Lung (tissue), 17 donors: ENCODE measurements at places on chromosomes 2 and 18. TPM values are rescaled to one million over a fixed set of nuclear protein-coding genes. Genes with fewer than 3 reads are reported as not detected.

The EVA1A gene
- polyA plus RNA-seq = 30.1 TPM

- peaks cover 24% of the 10 kb centered on the region for H3K4me1 ChIP-seq
- no peaks in the 10 kb centered on the region for H3K36me3 ChIP-seq
- H3K27me3 ChIP-seq = no peaks in the 10 kb centered on the region
- H3K27ac ChIP-seq = no peak overlapping the region
- peak; percentile 22 for DNase-seq
Observed at GRCh38 chr2:51013933-51014526, 17.9 kb downstream of the NRXN1 start.

GRCh38 chr2:37669446-37669845, 2.0 kb downstream of the CDC42EP3 start:
- H3K4me1 ChIP-seq = no peaks in the 10 kb centered on the region
- H3K4me3 ChIP-seq = peak overlapping the region; percentile 29
- H3K36me3 ChIP-seq = peaks cover 8% of the 10 kb centered on the region
- H3K27me3 ChIP-seq = no peaks in the 10 kb centered on the region
- H3K27ac ChIP-seq = no peak overlapping the region

The CABLES1 gene
- 10.3 TPM for polyA plus RNA-seq

The SATB2 gene
- 0.47 TPM for polyA plus RNA-seq

The TMEM247 gene
- polyA plus RNA-seq = not detected

DNA sequence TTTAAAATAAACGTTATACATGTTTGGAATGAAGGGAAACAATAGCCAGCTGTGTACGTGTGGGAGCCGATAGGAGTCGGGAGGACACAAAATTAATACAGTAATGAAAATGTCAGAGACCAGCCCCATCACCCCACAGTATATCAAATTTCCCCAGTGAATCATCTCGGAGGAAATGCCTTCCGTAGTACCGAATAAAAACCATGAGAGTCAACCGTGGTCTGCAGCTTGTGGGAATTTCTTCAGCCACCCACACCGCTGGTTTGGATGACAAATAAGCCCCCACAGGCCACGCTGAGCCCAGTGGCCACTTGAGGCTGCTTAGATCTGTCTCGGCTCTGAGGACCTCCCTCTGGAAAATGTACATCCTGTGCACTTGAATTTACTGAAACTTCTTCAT, 133.7 kb downstream of the COL6A3 start:
- H3K36me3 ChIP-seq = no peaks in the 10 kb centered on the region
- no peak overlapping the region for H3K4me3 ChIP-seq
- H3K27me3 ChIP-seq = no peaks in the 10 kb centered on the region
- no peak overlapping the region for H3K27ac ChIP-seq
- H3K4me1 ChIP-seq = no peaks in the 10 kb centered on the region

DNA sequence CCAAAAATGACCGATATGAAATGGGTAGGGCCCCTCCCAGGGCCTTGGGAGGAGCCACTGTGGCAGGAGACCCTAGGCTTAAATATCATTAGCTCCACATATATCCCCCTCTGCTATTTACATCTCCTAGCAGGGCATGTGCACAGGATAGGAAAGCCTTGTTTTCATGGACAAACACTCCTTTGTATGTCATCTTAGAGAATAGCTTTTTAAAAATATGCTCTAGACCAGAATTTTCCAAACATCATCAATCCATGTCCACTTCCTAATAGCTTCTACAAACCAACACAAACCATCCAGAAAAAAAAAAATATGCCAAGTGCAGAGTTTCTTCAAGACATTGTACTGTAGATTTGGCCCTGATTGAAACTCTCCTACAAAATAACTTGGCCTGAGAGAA, 10.8 kb downstream of the DAPL1 start:
- peaks cover 13% of the 10 kb centered on the region for H3K4me1 ChIP-seq
- no peak overlapping the region for H3K27ac ChIP-seq
- H3K27me3 ChIP-seq = no peaks in the 10 kb centered on the region

The RNASEH1 gene
- 17.3 TPM for polyA plus RNA-seq

The FBXO48 gene
- 0.52 TPM for polyA plus RNA-seq

The CNPPD1 gene
- 60.1 TPM for polyA plus RNA-seq
